ENCODE measurements at places on chromosomes 5 and 9.

DNA sequence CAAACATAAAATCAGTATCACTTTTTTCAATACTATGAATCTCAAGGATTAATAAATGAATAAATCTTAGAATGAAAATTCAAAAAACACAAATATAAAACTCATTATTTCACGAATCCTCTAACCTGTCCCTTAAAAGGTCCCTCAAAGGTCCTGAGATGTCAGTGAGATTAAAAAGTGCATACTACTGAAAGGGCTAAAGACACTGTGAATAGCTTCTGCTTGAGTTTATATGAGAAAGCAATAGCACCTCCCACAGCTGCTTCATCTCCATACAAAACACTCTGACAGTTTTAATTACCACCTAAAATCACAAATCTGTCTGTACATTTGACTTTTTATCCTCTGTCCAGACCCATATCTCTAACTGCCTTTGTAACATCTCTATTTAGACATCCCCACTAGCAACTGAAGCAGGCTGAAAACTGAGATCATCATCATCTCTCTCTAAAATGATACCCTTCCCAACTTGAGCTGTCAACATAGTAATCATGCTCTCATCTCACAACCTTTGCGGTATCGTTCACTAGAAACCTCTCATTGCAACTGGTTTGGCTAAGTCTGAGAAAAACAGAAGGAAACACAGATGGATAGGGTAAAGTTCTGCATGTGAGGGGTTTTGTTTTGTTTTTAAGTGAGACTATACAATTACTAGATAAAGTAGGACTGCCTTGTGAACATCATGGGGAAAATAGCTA, 56.3 kb downstream of the TBCA start:
- no peak for DNase-seq

DNA sequence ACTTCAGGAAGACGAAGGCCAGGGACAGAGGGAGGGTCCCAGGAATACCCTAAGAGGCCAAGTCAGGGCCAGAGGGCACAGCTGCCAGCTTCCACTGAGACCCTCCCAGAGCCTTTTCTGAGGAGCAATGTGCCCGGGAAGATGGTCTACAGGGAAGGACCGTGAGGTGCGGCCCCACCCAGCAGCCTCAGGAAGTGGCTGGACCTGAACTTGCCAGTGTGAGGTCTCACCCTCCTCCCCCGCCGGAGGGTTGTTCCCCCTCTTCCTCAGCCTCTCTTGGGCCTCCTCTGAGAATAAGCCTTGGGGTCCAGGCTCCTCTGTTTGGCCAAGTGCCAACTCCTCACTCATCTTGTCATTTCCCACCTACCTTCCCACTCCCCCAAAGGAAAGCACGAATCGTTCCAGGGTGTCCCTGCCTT, 13.4 kb upstream of the SLC25A51 start:
- DNase-seq = no peak

DNA sequence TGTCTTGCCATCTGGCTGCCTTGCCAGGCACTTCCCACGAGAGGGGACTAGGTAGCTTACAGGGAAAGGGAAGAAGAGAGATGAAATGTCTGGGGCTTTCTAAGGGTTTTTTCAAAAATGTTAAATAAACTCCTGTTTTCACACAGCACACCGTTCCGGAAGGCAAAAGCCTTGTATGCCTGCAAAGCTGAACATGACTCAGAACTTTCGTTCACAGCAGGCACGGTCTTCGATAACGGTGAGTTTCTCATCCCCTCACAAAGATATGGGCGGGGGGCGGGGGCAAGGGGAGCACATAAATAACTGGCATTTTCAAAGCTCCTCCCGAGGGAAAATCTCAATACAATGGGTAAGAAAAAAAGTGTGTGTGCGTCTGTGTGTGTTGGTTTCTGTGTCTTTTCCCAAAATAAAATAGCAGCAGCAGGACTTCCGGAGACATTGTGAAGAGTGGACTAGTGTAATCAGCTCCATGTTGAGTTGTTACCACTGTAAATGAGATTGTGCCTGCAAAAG, 189.6 kb downstream of the NR3C1 start:
- DNase-seq = no peak

- DNase-seq = no peak
Measured at GRCh38 chr5:91611746-91612145, 228.6 kb upstream of the ARRDC3 start.

DNA sequence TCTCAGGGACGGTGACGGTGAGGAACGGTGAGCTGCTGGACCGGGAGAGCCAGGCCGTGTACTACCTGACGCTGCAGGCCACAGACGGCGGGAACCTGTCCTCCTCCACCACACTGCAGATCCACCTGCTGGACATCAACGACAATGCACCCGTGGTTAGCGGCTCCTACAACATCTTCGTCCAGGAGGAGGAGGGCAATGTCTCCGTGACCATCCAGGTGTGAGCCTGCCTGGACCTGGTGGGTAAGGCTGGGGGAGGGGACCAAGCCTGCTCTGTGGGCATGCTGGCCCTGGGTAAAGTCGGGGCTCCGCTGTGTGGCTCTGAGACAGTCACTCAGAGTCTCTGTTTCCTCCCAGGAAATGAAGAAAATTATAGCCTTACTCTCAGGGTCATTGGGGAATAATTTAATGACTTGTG, 29.3 kb downstream of the CDHR2 start:
- DNase-seq = no peak

GRCh38 chr9:131273146-131273855, 3.0 kb downstream of the FAM78A start:
- no peak for DNase-seq

GRCh38 chr5:16467363-16468219, 2.0 kb upstream of the ZNF622 start:
- DNase-seq = no peak

DNA sequence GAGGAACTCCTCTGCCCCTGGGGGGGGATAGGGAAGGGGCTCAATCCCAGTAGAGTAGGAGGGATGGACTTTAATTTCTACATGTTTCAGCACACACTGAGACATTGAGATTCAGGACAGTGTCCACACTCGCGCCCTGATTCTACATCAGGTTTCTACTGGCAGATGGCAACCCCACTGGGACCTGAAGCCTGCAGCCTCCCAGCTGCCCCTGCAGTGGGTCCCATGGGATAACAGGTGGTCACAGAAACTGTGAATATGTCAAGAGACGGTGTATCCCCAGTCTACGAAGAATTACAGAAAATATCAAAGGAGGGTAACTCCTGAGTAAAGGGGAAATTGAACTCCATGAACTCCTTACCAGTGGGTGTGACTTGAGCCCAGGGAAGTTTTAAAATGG, 2.4 kb upstream of the TERT start:
- no peak for DNase-seq

DNA sequence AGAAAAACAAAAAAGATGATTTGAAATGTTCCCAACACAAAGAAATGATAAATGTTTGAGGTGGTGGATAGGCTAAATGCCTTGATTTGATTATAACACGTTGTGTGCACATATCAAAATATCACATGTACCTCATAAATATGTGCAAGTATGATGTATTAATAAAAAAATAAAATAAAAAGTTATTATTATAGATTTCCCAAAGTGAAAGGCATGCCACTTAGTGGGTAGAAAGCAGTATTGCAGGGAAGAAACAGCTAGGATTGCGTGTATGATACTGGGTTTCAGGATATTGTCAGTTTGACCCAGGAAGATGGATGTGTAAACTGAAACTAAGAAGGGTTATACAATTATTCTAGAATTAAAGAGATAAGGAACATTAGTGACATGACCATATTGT, 3.6 kb upstream of the TMEM38B start:
- DNase-seq = no peak

- DNase-seq = no peak
Measured at GRCh38 chr9:131950487-131950886, 129.2 kb downstream of the MED27 start.

- DNase-seq = no peak
Measured at GRCh38 chr5:17276445-17276844, 59.0 kb downstream of the BASP1 start.

DNA sequence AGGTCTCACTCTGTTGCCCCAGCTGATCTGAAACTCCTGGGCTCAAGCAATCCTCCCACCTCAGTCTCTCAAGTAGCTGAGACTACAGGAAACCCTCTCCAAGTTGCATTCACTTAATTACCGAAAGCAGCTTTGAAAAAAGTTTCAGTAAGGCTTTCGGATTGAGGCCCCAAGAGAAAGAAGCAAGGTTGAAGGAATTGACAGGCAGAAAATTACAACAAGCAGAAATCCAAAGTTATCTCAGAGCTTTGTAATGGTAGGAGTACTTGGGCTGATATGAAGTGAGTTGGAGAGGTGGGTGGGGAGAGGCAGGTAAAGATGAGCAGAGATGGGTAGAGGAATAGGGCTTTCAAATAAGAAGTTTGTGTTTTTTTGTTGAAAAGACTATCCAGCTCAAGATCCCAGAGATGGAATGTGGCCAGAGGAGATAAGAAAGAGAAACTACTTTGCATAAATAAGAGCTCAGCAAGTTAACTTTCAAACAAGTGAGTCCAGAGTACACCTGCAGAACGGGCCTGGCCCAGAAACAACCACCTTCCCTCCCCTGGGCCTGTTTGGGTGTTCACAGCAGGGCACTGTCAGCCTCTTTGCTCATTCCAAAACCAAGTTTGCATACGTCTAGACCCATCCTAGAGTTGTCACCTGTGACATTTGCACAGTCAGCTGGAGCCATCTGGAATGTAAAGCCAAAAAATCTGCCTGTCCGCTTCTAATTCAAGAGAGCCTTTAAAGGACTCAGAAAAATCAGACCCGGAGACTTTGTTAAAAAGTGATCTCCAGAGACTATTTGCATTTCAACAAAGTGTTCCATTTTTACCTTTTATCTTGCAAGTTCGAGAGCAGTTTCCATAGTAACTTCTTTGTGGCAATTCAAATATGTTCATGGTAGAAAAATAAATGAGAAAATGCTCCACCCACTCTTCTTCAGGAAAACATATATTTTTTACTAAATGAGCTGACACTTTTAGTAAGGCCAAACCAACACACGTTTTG, 2.2 kb upstream of the CLINT1 start:
- no peak for DNase-seq

DNA sequence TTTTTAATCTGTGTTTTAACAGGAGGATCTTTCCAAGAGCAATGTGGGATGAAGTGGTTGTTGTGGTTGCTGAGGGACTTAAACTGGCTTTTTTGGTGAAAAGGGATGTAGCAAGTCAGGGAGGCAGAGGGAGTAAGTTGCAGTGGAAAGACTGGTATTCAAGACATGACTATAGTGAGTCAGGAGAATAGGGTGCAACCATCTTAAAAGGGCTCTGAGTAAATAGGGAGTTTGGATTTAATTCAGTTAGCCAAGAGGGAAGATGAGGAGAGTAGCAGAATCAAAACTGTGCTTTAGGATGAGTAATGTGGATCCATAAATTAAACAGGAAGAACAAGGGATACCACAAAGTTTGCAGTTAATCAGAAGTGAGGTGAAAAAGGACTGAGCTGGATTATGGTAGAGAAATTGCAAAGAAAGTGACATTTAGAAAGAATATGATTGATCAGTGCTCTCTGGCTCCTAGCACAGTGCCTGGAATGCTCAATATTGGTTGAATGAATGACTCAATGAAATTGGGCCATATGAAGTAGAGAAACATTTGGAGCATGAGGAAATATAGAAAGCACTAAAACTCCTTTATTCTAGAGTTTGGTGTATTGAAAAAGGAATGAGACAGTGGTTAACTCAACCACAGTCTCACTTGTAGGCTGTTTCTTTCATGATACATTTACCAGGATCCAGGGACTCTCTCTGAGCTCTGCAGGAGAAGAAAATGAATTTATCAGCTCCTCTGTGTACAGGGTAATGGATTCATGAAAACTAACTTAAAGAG, 5.1 kb downstream of the POLR3G start:
- no peak for DNase-seq

DNA sequence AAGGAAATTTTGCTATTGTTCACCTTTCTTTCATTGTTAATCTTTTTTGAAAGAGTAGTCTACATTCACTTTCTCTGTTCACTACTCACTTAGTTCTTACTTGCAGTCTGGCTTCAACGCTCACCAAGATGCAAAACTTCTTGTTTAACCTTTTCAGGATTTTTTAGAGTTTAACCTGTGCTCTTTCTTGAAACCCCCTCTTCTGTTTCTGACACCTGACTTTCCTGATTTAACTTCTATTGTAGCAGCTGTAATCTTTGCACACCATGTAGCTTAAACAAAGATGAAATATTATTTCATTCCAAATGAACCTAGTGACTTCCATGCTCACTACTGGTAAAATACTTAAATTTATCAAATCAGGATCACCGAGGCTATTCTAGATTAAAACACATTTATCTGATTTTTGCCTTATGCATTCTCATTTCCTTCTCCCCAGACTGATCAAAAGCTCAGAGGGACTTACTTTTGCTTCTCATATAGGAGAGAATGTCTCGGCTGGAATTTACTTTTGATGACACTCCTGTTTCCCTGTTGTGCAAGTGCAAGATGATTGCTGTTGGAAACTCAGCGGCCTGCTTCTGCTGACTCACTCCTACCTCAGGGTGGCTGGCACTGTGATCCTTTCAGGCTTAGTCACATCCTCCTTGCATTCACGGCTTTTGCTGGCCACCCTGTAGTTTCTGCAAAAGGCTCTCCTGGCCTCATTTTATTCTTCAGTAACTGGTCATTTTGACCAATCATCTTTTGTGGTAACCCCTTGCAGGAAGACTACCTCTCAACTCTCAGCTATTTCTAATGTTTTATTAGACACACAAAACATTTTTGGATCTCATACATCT, 109.3 kb upstream of the IFNE start:
- DNase-seq = peak; percentile 37

GRCh38 chr5:59744531-59744992, 149.0 kb downstream of the PDE4D start:
- no peak for DNase-seq

GRCh38 chr5:73981704-73982103, 355.7 kb downstream of the ARHGEF28 start:
- DNase-seq = no peak

DNA sequence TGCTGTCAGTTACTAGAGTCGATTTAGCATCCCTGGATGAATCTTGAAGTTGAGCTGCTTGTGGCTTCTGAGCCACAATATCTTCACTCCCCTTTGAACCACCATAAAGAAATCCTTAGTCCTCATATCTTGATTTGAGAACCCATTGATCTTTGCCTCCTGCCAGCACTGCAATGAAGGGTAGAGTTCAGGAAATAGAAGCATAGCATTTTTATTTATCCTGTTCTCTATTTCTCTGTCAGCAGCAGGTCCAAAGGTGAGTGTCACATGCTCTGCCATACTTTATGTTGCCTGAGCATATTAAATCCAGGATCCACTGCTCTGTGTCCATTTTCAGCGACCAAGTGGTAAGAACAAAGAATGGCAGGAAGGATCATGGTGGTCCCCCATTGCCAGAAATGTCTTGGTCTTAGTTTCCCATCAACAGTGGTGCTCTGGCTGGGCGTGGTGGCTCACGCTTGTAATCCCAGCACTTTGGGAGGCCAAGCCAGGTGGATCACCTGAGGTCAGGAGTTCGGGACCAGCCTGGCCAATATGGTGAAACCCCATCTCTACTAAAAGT, 80.2 kb upstream of the PANK3 start:
- no peak for DNase-seq

DNA sequence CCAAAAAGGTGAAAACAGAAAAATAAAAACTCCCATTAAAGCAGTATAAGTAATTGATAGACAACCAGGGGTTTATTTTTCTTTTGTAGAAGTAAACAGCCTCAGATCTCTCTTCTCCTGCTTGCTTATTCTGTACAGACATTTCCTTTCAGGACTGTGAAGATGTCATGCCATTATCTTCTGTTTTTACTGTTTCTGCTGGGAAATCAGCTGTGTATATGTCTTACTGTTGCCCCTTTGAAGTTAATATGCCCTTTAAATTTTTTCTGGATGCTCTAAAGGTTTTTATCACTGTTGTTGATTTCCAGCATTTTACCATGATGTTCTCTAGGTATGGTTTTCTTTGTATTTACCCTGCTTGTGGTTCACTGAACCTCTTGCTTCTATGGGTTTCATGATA, 199.5 kb downstream of the NXNL2 start:
- DNase-seq = no peak

All from stimulated activated CD4-positive, alpha-beta T cell treated with anti-CD3 and anti-CD28 coated beads, Interleukin-12 subunit alpha, Interleukin-12 subunit beta, amount 100 ng/mL, for 24 hours (primary cell).